ENCODE measurements at places on chromosomes 13 and 19.

- DNase-seq: no peak
Measured at GRCh38 chr13:27622881-27623280, 1.2 kb downstream of the POLR1D start.

DNA sequence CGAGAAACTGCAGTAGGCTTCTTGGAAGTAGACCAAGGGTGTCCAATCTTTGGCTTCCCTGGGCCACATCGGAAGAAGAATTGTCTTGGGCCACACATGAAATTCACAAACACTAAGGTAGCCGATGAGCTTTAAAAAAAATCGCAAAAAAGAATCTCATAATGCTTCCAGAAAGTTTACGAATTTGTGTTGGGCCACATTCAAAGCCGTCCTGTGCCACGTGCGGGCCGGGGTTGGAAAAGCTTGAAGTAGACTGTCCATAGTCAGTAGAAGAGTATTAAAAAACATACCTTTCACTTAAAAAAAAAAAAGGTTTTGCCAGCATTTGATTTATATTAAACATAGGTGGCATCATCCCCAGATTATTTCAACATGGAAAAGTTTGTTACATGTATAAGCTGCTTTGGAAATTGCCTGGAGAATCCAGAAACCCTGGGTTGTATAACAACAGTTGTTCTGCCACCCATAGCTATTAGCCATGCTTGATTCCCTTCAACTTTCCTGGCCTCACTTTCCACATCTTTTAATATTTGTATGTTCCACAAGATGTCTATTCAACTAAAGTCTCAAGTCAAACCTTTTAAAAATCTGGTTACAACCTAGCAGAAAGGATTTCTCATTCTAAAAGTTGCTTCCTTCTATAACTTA lies 1.0 kb downstream of the IFT88 start:
- no peak for DNase-seq

DNA sequence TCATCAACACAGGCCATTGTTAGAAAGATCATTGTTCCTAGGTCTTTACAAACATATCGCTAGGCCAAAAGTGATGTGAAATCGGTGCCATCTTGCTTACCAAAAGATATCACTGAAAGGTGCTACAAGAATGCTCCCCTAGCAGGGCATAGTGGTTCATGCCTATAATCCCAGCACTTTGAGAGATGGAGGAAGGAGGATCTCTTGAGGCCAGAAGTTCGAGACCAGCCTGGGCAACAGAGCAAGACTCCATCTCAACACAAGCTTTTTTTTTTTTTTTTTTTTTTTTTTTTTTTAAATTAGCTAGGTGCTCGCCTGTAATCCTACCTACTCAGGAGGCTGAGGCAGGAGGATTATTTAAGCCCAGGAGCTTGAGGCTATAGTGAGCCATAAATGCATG lies 92.1 kb downstream of the DACH1 start:
- no peak for DNase-seq

- no peak for DNase-seq
Measured at GRCh38 chr19:11247391-11247790, 8.0 kb downstream of the ANGPTL8 start.

- DNase-seq: no peak
Measured at GRCh38 chr19:41398598-41398997, 980 bp downstream of the BCKDHA start.

GRCh38 chr19:18991468-18991867 lies 41.8 kb downstream of the SUGP2 start:
- no peak for DNase-seq

DNA sequence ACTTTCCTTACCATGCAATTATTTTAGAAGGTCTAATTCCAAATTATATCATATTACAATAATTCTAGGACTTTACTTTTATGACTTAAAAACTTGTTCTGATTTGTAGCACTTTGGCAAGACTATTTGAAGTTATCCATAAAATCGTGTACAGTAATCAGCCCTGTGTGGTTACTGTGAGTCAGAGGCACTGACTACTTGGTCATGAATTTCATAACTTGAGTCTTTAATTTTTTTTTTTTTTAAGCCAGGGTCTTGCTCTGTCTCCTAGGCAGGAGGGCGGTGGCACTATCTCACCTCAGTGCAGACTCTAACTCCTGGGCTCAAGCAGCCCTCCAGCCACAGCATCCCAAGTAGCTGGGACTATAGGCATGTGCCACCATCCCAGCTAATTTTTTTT lies 1319.2 kb upstream of the SLC10A2 start:
- DNase-seq: no peak

GRCh38 chr19:23403581-23404324 lies 8.5 kb upstream of the ZNF91 start:
- no peak for DNase-seq

DNA sequence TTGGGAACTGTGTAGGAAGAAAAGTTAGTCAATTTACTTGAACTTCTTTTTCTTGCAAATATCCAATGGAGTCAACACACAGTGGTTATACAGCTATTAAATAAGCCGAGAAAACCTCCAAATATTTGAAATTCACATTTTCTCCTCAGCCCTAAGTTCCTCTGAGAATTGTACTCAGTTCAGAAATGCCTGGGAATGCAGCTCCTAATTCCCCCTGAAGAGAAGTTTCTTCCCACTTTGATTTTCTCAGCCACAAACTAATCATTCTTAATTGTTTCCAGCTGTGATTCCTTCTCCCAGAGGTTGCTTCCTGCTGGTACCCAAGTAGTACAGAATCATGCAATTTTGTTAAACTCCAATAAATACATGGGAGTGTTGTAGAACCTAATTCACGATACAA lies 246.1 kb upstream of the MIR17HG start:
- DNase-seq: no peak
